Hematopoietic multipotent progenitor cell treated with erythropoietin and hydrocortisone succinate and interleukin-3 and kit ligand, for 4 days (in vitro differentiated cells): ENCODE measurements at places on chromosomes 7 and 10.

- DNase-seq: no peak
These were observed 515.7 kb upstream of the GALNT17 start for GRCh38 chr7:70616211-70616610.

DNA sequence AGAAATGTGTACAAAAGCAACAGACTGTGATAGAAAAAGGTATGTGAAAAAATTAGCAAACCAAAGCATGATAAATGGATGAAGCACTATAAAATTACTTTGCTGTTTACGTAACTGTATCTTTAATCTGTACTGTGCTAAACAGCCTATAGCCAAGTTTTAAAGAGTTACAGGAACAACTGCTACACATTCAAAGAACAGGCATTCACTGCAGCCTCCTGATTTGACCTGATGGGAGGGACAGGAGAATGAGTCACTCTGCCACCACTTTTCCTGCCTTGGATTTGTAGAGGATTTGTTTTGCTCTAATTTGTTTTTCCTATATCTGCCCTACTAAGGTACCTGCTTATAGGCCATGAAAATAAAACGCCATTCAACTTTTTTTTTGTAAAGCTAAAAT, 116.1 kb downstream of the FANK1 start:
- DNase-seq: no peak

- no peak for DNase-seq
These were observed 102.4 kb upstream of the SEMA3D start for GRCh38 chr7:85289279-85289678.

DNA sequence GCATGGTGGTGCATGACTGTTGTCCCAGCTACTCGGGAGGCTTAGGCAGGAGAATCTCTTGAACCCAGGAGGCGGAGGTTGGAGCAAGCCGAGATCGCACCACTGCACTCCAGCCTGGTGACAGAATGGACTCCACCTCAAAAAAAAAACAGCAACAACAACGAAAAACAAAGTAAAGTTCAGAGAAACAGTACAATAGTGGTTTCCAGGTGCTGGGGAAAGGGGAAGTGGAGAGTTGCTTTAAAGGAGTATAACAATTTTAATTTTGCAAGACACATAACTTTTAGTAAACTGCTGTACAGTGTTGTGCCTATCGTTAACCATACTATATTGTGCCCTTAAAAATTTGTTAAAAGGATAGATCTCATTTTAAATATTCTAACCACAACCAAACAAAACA, 662.7 kb upstream of the POT1 start:
- DNase-seq: peak; percentile 22

- DNase-seq: no peak
These were observed 16.3 kb downstream of the CXCL12 start for GRCh38 chr10:44368637-44369036.

DNA sequence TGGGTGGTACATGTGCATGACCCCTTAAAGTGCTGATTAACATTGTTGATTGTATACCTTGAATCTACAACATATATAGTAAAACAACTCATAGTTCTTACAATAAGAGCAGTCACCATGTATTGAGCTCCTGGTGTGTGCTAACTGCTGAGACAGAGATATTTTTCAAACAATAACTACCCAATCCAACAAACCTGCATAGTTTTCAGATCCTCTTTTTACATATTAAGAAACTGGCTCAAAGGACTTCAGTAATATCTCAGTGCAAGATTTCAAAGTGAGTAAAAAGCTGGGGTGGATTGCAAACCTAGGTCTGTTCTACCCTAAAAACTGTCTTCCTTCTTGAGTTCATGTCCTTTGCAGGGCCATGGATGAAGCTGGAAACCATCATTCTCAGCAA, 272.2 kb downstream of the SNX13 start:
- DNase-seq: no peak

- no peak for DNase-seq
These were observed 21.4 kb upstream of the SLIT1 start for GRCh38 chr10:97207131-97207530.

- DNase-seq: no peak
These were observed 164.7 kb upstream of the PLXDC2 start for GRCh38 chr10:19651549-19651948.

DNA sequence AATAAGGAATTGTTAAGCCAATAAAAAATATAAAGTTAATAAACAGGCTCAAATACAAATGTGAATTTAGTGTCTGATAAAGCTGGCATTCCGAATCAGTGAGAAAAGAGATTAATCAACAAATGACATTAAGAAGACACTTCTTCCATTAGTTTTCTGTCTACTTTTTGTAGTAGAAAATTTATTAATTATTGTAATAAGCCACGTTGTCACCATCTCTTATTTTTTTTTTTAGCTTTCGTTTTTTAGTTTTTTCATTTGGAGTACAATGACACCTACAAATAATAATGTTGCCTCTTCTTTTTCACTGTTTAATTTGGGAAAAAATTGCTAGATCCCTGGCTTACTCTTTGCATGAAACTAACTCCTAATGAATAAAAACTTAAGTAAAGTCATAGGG, 46.8 kb upstream of the STEAP1B start:
- no peak for DNase-seq

- no peak for DNase-seq
These were observed 13.8 kb upstream of the MPP7 start for GRCh38 chr10:28316696-28317095.

- DNase-seq: no peak
These were observed 12.2 kb downstream of the CCDC6 start for GRCh38 chr10:59894114-59894513.

GRCh38 chr7:50351267-50351666, 46.8 kb downstream of the IKZF1 start:
- no peak for DNase-seq

DNA sequence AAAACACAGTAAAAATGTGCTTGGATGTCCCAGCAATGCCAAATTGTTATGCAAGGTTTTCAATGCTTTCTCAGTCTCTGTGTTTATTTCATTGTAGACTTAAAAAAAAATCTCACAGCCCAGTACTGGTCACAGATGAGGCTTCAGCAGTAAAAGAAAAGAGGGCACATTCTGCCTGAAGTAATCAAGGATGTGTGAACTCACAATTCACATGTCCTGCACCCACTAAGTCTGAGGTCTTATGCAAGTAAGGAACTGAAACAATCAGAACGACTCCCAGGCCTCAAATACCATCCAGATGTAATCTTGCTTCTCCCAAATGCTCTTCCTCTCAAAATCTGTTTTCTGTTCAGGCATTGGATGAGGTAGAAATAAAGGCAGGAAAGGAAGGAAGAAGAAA, 33.7 kb downstream of the ADRB1 start:
- no peak for DNase-seq

- DNase-seq: peak; percentile 48
These were observed 50.8 kb upstream of the KLF6 start for GRCh38 chr10:3835770-3836169.

DNA sequence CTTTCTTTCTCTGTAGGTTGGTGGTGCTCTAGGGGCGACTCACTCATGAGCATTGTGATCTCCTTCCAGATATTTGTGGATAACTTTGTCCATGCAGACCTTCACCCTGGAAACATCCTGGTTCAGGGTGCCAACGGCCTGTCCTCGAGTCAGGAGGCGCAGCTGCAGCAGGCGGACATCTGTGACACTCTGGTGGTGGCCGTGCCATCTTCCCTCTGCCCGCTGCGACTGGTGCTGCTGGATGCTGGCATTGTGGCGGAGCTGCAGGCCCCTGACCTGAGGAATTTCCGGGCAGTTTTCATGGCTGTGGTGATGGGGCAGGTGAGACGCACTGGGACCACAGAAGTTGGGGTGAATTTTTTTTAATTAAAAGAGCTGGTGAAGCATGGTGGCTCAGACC, 9.6 kb upstream of the NDUFB2 start:
- no peak for DNase-seq

DNA sequence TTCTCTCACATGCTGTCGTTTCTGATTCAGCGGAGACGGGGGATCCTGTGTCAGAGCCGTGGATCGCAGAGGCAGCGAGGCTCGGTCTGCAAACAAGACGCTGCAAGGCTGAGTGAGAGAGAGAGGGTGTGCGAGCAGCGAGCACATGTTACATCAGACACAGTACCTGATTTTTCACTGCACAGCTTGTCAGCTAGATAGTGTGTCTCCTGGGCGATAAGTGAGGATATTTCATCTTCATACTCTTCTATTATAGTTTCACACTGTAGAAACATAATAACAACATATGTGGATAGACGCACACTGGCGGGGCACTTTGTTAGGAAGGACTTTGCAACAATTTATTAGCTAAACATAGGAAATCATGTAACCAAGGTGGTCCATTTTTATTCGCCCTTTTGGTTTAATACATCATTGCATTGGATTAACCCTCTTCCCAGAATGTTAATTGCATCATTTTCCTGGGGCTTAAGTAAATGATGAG, 39.5 kb downstream of the CNPY1 start:
- DNase-seq: peak; percentile 38

GRCh38 chr10:109861081-109861480, 62.2 kb downstream of the XPNPEP1 start:
- no peak for DNase-seq

DNA sequence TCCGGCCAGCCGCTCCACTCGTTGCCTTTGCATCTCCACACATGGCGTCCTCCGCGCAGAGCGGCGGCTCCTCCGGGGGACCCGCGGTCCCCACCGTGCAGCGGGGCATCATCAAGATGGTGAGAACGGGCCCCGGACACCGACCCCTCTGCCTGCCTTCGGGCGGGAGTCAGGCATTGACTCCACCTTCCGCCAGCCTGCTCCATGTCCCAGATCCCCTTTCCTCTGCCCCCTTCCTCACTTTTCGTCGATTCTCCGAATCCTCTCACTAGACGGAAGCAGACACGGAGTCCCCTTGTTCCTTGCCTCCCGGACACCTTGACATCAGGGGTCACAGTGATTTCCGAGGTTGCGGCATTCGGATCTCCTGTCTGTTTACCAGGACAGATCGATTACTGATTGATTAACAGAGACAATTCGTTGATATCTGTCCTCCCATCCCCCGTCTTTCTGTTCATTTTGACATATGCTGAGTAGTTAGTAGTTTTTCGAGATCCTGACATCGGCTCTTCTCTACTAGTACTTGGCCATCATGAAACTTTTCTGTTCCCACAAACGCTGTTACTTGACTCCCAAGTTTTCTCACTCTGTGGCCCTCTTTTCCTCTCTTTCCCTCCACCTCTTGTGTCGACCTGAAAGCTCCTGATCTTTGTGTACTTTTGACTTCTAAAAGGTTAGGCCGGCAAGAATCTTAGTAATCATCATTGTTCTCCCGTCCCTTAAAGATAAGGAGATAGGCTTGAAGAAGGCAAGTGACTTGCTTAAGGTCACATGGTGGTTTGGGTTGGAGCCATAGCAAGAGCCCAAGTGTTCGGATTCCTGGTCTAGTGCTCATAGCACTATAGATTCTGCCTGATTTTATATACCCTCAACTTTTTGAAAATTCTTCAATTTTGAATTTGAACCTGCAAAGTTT, 597 bp downstream of the SND1 start:
- peak; percentile 64 for DNase-seq

GRCh38 chr7:32611201-32612099, 116.2 kb downstream of the AVL9 start:
- no peak for DNase-seq

DNA sequence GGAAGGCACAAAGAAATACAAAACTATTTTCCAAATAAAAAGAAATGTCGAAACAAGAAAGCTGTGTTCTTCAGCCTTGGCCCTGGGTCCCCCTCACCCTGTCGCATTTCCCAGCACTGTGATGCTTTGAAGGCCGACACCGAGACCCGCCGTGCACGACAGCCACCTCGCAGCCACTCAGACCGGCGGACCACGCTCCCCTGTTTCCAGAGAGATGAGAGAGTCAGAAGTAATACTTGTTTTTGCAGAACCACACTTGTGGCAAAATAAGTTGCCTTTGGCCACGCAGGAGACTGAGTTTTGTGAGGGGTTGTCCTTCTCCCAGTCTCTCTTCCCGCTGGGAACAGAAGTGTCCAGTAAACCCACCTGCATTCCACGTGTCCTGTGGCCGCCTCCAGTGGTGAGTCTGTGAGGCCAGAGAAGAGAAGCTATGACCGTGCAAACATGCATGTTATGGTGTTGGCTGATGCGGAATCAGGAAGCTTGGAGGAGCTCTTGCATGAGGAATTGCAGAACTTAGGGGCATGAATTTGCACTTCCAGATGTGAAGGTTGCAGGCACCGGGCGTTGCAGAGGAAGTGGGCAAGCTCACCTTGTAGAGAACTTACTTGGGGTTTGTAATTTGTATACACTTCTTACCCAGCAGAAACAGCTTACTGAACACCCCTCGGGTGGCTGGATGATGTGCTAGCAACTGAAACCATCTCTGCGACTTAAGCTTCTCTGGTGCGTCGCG, 194.5 kb downstream of the EBF3 start:
- peak; percentile 22 for DNase-seq

DNA sequence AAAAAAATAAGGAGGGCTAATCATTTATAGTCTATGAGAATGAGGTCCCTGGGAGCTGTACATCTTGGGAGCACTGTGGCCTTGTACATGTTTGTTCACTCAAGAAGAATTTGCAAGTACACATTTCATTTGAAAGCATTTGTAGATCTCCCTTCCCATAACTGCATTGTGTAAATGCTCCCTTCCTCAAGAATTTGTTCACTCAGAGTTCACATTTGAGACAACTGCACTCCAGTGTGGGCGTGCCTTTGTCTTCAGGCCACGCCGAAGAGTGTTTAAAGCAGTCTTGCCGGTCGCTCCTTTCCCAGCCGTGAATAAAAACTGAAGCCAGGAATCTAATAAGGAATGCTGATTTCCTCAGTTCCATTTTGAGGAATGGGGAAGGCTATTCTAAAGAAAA, 291.1 kb upstream of the LYZL1 start:
- DNase-seq: no peak

GRCh38 chr7:139830782-139831501, 1.9 kb downstream of the TBXAS1 start:
- DNase-seq: peak; percentile 40

- no peak for DNase-seq
These were observed 102.3 kb downstream of the NPTX2 start for GRCh38 chr7:98719396-98719795.
